Thymus (tissue), 14 donors: ENCODE measurements at places on chromosomes 4 and X. TPM values are rescaled to one million over a fixed set of nuclear protein-coding genes. Genes with fewer than 3 reads are reported as not detected.

PSAPL1 gene
- 0.09 TPM for total RNA-seq

GAGE1 gene
- total RNA-seq = not detected

PNCK gene
- 8.2 TPM for total RNA-seq

H2BW2 gene
- total RNA-seq = not detected

SSX1 gene
- not detected for total RNA-seq

TCEAL3 gene
- 5.5 TPM for total RNA-seq

NDNF gene
- total RNA-seq = 3.1 TPM

PCYT1B gene
- 0.38 TPM for total RNA-seq

DACH2 gene
- 0.05 TPM for total RNA-seq

MAGEA4 gene
- not detected for total RNA-seq

IL13RA2 gene
- 1.7 TPM for total RNA-seq

TRMT2B gene
- total RNA-seq = 15.3 TPM

ASB5 gene
- under 0.01 TPM for total RNA-seq

DCAF16 gene
- total RNA-seq = 30.5 TPM

BEND4 gene
- total RNA-seq = 1.6 TPM

TCEANC gene
- total RNA-seq = 9.2 TPM

CFAP99 gene
- total RNA-seq = 0.19 TPM

CACNA1F gene
- total RNA-seq = 0.61 TPM

APBB2 gene
- 20.2 TPM for total RNA-seq

CT45A3 gene
- total RNA-seq = not detected

NWD2 gene
- under 0.01 TPM for total RNA-seq

WWC2 gene
- 1.5 TPM for total RNA-seq
